ENCODE measurements at places on chromosomes 11 and 22.

- DNase-seq = no peak
These were observed 16.9 kb upstream of the RELT start for GRCh38 chr11:73359341-73359740.

- no peak for DNase-seq
These were observed 9.0 kb downstream of the INCENP start for GRCh38 chr11:62132689-62133293.

- DNase-seq = no peak
These were observed 92.0 kb downstream of the JRKL start for GRCh38 chr11:96481771-96482170.

- no peak for DNase-seq
These were observed 23.8 kb downstream of the CTR9 start for GRCh38 chr11:10774811-10775210.

GRCh38 chr22:48333816-48334735, 1493.6 kb downstream of the BRD1 start:
- no peak for DNase-seq

DNA sequence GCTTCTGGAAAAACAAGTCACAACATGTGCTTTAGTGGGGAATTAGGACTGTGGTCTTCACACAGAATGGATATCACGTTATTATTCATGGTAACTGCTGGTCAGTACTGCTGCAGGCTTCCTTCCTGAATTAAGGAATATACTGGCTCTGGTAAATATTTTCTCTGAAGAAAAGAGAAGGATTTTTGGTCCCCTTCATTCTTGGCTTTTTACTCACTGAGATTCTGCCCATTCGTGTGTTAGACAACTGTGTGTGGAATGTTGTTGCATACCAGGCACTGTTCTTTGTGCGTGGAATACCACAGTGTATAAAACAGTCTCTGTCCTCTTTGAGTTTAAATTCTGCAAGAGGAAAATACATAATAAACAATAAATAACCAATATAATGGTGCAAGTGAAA, 80.3 kb downstream of the ALX4 start:
- no peak for DNase-seq

GRCh38 chr11:1739576-1739975, 10.8 kb downstream of the IFITM10 start:
- no peak for DNase-seq

GRCh38 chr11:55474321-55474720, 79.9 kb upstream of the OR4C15 start:
- no peak for DNase-seq

- no peak for DNase-seq
These were observed 125.7 kb downstream of the SLC1A2 start for GRCh38 chr11:35293699-35294098.

GRCh38 chr11:120789391-120789790, 234.5 kb upstream of the TBCEL start:
- DNase-seq = no peak

DNA sequence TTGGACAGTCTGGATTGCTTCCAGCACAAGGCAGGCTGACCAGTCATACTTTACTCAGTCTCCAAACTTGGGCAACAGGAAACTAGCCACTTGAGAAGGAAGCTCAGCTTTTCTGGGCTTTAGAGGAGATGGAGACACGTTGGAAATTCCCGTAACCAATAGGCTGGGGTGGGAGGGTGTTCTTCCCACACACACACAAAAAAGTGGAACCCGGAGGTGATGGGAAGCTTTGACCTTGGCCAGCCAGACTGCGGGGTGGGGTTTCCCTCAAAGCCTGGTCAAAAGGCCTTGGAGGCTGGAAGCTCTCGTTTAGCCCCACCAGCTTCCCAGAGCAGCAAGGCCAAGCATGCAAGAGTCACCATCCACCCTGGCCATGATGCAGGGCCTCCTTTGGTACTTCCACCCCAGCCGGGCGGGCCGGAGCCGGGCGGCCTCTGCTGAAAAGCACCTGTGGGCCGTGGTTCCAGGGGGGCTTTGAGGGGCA, 126.2 kb downstream of the BCR start:
- no peak for DNase-seq
